ENCODE measurements at places on chromosomes 6 and 20.
A peak's percentile ranks its signal among the peaks of the same experiment; 100 is the strongest.

DNA sequence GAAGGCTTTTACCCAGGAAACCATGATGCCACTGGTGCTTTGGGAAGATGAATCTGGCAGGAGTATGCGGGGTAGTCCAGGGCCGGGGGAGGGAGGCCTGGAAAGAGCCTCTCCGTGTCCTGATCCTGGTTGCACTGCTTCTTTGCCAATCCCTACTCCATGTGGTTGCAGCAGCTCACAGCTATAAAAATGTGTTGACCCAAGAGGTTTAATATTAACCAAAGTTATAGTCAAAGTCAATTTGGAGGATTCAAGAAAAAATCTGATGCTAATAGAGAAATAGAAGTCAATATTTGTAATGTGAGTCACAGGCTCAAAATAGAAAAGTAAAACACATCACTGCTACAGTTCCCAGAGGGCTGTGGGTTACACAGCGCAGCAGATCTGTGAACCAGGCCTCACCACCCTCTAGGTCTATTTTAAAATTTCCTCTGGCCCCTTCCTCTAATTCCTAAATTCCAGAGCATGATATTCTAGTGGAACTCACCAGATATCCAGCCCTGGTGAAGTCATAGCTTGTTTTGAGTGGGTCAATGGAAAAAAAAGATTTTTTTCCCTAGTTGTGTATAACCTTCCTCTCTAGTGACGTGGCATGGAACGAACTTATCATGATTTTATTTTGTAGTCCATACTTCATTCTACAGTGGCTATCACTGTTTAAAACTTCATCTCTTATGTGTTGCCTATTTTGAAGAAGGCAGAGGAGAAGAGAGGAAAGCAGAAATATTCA is 63.2 kb upstream of the BMP2 start:
- DNase-seq: peak; percentile 64

- DNase-seq: no peak
Observed at GRCh38 chr6:56023829-56024228, 148.4 kb upstream of the BMP5 start.

GRCh38 chr6:128518434-128519131 is 1.8 kb downstream of the PTPRK start:
- no peak for DNase-seq

- DNase-seq: no peak
Observed at GRCh38 chr6:103516336-103516735, 1343.4 kb downstream of the HACE1 start.

GRCh38 chr6:11346516-11346915 is 114.0 kb upstream of the NEDD9 start:
- no peak for DNase-seq

GRCh38 chr20:18252597-18253451 is 35.5 kb upstream of the ZNF133 start:
- DNase-seq: peak; percentile 35

GRCh38 chr6:111615916-111616612 is 10.4 kb upstream of the TRAF3IP2 start:
- no peak for DNase-seq

DNA sequence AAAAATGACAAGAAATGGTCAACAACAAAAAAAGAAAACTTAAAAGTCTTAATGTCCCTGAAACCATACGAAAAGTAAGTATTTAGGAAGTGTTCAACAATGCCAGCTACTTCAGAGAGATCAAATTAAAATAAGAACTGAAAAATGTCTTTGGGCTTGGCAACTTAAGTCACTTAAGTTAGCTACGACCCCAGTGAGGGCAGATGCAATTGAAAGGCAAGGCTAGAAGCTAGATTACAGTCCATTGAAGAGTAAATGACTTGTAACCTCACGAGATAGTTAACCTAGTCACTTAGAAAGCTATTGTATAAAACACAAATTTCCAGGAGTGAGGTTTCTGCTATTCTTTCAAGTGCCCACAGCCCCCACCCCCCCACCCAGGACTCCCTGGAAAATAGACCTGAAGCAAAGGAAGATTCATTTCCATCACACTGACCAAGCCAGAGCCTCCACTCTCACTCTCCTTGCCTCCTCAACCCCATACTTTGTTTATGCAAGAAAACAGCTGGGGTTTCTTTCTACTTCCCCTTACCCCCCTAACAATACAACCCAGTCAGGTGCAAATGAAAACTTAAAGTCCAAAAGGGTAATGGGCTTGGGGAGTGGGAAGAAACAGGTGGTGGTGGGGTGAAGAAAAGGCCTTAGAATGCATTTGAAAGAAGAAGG is 14.6 kb downstream of the RTN4IP1 start:
- no peak for DNase-seq

DNA sequence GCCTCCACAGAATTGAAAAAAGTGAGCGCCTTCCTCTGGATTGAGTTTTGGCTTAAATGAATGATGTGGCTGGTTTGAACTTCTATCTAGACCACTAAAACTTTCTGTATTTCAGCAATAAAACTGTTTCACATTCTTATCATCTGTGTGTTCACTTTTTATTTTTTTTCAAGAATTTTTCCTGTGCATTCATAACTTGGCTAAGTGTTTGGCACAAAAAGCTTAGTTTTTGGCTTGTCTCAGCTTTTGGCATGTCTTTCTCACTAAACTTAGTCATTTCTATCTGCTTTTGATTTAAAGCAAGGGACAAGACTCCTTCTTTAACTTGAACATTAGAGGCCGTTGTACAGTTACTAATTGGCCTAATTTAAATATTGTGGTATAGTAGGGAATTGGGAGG is 1015.1 kb downstream of the EPHA7 start:
- DNase-seq: no peak

- no peak for DNase-seq
Observed at GRCh38 chr6:137092018-137092417, 47.3 kb upstream of the IL20RA start.
